Progenitor cell of endocrine pancreas (in vitro differentiated cells): ENCODE measurements at places on chromosomes 12 and 14.

DNA sequence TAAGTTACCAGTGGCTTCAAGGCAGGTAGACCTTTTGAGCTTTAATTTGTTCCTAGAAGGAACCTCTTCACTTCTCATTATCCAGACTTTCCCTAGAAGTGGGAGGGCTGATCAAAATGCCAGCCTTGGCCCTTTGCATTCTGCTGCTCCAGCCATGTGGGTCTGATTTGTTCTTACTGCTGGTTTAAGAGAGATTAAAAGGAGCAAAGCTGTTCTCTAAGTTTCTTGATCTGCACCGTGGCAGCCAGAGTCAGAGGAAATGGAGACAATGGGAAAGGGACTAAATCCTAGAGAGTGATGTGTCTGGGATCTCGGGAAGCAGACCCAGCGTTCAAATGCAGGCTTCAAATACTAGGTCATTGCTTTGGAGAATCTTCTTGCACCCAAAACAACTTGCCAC lies 759.7 kb downstream of the DIO2 start:
- no peak for DNase-seq

DNA sequence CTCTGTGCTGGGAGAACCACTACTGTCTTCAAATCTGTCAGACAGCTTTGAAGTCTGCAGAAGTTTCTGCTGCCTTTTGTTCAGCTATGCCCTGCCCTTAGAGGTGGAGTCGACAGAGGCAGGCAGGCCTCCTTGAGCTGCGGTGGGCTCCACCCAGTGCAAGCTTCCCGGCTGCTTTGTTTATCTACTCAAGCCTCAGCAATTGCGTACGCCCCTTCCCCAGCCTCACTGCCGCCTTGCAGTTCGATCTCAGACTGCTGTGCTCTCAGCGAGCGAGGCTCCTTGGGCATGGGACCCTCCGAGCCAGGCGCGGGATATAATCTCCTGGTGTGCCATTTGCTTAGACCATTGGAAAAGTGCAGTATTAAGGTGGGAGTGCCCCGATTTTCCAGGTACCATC lies 25.1 kb upstream of the KLRB1 start:
- no peak for DNase-seq

DNA sequence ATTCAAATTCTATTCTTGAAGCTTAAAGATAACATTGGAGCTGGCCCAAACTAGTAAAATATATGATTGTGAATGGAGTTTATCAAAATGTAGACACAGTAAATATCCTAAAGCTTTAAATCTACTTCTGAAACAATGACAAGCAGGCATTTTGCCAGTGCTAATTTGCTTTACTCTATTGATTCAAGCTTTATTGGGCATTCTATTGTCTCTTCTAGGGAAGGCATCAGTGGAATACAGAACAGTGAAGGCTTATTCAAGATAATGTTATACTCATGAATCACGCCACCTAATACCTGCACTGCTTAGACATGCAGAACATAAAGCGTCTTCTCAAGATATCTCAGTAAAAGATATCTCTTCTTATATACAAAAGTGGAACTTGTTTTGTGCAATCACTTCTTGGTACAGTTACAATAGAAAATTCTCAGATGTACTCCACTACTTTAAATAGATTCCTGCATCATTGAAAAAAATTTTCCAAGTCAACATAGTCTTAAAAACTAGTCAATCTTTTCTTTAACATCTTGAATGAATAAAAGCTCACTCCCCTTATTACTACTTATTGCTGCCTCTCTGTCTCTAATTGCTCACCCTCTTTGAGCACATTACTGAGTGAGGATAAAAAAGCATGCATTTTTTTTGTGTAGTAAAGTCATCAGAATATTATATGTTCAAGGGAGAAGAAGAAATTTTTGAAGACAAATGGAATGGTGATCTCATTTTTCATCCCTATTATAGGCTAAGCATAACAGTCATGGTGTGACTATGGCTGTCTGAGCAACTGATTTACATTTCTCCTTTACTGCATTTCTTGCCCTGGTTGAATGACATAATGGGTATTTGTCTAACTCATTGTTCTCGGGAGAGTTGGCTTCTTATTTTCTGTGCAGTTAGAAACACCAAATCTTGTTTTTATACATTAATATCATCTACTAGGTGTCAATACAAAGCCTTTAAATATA lies 98.0 kb upstream of the E2F7 start:
- DNase-seq: no peak

GRCh38 chr12:27176765-27177164 lies 67.3 kb upstream of the STK38L start:
- DNase-seq: no peak

DNA sequence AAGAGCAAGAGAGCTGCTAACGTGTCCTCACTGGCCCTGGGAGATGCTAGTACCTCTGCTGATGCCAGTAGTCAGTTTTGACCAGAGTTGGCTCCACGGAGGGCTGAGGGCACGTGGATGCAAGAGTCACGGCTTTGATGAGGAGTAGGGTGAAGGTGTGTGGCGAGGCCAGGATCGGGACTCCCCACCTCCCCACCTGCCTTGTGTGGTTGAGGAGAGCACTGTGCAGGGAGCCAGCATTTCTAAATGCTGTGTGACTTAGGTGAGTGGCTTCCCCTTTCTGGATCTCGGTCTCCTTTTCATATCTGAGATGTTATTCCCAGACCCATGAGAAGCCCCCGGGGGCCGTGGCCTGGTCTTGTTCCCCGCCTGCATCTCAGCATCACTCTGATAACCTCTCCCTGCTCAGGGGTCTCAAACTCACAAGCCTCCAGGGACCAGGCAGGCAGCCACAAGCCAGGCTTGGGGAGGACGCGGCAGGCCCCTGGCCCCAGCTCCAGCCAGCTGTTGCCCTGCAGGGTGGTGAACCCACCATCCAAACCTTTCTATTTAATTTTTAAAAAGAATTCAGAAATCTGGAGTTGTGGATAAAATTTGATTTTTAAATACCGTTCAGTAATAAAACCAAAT lies 32.1 kb downstream of the MVK start:
- DNase-seq: no peak

- no peak for DNase-seq
These were observed 51.7 kb upstream of the FERMT2 start for GRCh38 chr14:53002576-53002975.

GRCh38 chr12:117805865-117806264 lies 162.9 kb downstream of the KSR2 start:
- no peak for DNase-seq

- no peak for DNase-seq
These were observed 103.2 kb downstream of the SLC25A47 start for GRCh38 chr14:100426314-100426713.

DNA sequence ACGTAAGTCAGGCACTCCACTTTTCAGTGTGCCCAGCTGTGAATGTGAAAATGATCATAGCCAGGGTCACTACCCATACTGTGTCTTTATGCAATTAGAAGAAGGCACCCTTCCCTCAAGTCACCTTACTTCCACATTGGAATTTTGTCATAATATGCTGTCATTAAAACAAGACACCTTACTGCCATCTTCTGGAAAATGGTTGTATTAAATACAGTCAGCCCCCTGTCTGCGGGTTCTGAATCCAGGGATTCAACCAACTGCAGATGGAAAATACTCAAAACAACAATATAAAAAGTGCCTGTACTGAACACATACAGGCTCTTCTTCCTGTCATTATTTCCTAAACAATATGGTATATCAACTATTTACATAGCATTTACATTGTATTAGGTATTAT lies 70.2 kb upstream of the TBX5 start:
- DNase-seq: no peak

GRCh38 chr12:52085682-52086180 lies 6.2 kb downstream of the SMIM41 start:
- no peak for DNase-seq

GRCh38 chr12:6852651-6853354 lies 853 bp downstream of the USP5 start:
- no peak for DNase-seq

DNA sequence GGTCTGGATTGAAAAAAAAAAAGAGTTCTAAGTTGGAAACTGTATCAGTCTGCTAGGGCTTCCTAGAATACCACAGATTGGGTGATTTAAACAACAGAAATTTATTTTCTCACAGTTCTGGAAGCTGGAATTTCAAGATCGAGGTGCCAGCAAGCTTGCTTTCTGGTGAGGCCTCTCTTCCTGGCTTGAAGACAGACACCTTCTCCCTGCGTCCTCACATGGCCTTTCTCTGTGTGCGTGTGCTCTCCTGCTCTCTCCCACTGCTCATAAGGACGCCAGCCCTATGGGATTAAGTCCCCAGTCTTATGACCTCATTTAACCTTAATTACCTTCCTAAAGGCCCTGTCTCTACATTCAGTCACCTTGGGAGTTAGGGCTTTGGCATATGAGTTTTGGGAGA lies 215.5 kb downstream of the PIK3C2G start:
- no peak for DNase-seq

GRCh38 chr12:16297521-16297920 lies 20.0 kb upstream of the SLC15A5 start:
- no peak for DNase-seq

DNA sequence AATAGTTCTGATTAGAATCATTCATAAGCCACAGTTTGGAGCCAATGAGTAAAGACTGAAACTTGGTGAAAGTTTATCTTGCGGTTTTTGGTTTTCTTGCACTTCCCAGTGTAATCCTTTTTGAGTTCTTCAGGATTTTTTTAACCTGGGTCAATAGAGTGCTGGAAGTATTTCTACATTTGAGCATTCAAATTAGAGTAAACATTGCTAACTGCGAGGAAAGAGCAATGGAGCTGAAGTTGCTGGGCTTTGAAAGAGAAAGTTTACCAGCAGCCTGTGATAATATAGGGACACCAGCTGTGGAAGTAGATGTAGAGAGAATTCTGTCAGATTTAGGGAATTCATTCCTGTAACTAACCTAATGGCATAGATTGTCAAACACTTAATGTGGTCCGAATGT lies 30.3 kb downstream of the ANO6 start:
- no peak for DNase-seq

DNA sequence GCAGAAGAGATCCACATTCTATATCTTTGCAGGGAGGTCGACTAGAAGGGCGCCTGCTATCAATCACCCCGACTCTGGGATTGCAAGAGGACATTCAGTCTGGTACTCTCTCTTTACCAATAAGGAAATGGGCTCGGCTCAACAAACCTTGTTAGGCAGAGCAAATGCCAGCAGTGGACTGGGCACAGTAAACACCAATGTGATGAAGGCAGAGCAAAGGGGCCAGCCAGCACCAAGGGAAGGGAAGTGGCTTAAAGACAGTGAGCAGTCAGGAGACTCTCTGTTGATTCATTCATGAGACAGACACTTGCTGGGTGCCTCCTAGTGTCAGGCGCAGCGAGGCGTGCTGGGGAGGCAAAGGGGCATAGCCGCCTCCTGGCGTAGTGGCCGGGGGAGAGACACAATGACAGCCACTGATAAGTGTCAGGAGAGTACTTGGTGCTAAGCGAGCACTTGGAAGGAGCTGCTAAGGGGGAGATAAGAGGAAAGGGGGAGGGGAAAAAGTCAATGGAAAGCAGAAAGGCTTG lies 34.1 kb downstream of the TMCC3 start:
- DNase-seq: no peak

DNA sequence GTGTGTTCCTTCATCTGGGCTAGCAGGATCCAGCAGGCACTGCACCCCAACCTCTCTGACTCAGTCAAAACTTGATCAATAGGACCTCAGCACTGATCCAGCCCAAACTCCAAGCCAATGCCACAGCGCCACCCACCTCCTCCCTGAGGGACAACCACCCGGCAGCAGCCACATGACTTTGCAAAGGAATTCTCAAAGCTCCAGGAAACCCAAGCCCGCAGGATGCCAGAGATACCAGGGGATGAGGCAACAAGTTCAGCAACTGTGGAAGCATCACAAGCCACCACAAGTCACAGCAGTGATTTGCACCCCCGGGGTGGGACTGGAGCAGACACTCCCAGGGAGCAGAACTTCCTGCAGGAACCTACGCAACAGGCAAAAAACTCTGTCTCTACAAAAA lies 37.3 kb downstream of the ACTN1 start:
- DNase-seq: no peak

DNA sequence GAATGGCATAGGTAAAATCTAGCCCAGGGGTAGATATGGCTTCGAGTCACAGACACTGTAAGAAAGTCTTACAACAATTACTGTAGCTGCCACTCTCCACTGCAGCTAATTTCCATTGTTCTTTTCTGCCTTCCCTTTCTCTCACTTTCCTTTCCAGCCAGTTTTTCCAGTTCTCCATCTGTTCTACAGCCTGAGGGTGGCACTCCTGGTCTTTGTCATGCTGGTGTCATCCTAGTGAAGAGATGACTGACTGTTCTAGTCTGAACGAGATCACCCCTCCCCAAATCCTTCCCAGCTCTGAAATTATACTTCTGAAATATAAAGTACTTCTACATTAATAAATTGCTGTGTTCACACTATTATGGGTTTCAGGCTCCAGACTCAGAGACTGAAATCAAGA lies 74.2 kb upstream of the CSRP2 start:
- no peak for DNase-seq

DNA sequence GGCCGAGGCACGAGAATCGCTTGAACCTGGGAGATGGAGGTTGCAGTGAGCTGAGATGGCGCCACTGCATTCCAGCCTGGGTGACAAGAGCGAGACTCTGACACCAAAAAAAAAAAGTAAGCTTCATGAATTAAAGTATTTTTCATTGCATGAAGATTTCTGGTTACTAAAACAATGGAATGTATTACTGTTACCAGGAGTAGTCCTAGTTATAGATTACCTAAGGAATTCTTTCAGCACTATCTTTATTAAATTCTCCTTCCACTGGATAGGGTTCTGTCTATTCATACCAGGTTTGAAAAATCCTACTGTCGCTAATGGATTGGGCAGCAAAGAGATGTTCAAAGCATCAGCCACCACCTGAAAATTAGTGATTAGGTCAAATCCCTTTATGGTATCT lies 12.4 kb downstream of the ETFRF1 start:
- no peak for DNase-seq

GRCh38 chr14:101963656-101964296 lies 597 bp upstream of the DYNC1H1 start:
- DNase-seq: no peak
